Stimulated activated CD4-positive, alpha-beta T cell treated with anti-CD3 and anti-CD28 coated beads, TNF-alpha, amount 100 ng/mL, for 1 hour (primary cell): ENCODE measurements at places on chromosomes 11 and 22.

GRCh38 chr22:36377022-36377631 is 10.6 kb downstream of the MYH9 start:
- no peak for DNase-seq

DNA sequence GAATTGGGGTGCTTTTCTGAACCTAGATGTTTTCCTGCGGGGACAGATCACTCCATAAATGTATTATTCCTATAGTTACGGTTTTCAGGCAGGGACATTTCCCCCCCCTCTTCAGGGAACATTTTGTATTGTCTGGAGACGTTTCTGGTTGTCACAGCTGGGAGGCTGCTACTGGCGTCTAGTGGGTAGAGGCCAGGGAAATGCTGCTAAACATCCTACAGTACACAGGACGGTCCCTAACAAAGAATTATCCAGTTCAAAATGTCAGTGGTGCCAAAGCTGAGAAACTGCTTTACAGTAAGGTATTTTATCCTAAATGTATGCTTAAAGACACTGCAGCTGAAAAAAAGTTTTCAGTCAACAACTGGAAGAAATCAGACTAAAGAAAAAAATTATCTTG is 19.4 kb downstream of the PIWIL4 start:
- DNase-seq: no peak

- DNase-seq: no peak
Observed at GRCh38 chr11:1436468-1437039, 46.8 kb downstream of the BRSK2 start.

GRCh38 chr11:2269601-2270321 is 627 bp downstream of the ASCL2 start:
- DNase-seq: no peak

DNA sequence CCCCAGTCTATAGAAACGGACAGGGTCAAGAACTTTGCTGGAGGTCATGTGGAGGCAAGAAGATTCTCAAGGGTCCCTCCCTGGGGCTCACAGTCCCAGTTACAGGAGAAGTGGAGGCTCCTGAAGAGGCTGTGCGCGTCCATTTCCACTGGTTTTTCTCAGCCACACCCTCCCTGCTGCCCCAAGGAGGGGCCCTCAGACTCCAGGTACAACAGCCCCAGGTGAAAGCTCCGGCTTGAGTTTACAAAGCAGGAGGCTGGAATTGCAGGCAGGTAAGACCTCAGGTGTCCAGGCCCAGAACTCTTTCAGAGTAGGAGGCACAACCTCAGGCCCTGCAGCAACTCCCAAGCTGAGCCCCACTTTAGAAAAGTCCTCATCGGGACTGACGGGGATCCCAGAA is 3.1 kb downstream of the SHANK2 start:
- DNase-seq: no peak

GRCh38 chr11:1209371-1210057 is 13.4 kb upstream of the MUC5B start:
- DNase-seq: no peak

- no peak for DNase-seq
Observed at GRCh38 chr11:130465263-130465662, 16.8 kb downstream of the ADAMTS15 start.

- DNase-seq: no peak
Observed at GRCh38 chr22:37303821-37304274, 21.5 kb downstream of the CYTH4 start.

GRCh38 chr11:12640355-12640754 is 33.9 kb upstream of the TEAD1 start:
- no peak for DNase-seq

DNA sequence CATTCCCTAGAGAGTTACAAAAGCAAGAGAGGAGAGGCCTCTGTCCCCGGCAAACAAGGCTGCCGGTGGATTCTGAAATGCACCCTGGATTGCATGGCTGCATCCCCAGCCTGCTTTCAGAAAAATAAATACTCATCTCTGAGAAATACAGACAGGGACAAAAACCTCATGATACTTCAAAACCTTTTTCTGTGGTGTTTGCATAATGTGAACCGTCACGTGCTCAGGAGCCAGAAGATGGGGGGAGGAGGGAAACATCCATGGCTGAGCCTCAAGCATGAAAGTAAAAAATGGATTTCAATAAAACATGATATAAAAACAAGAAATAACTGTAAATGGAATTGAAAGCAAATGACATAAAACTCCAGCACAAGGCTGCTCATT is 198.5 kb upstream of the NCAM1 start:
- DNase-seq: no peak

- no peak for DNase-seq
Observed at GRCh38 chr11:74474316-74474715, 7.0 kb upstream of the KCNE3 start.

DNA sequence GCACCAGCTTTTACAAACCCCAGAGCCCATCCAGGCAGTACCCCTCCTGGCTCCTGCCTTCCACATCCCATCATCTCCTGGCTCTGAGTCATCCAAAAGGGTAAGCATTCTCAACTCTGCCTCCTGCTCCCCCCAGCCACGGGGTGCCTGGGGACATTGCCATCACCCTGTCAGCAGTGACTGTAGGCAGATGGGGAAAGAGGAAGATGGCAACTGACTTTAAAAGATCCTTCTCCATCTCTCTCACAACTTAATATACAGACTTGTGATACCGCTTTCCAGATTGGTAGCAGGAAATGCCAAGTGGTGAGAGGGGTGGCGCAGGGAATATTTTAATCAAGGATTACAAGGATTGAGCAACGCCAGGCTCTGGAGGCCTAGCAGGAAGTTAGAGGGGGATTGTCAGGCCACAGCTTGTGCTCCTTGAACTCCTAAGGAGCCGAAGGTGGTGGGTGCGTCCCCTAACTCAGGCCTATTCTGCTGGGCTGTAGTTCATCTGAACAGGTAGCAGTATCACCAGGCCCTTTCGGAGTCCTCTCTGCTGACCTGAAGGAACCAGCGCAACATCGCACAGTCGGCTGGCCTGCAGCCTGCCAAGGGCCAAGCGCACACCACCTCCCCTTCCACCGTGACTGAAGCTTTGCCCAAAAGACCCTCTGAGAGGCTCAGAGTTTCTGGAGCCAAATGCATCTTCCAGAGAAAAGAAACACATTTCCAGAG is 83.3 kb downstream of the ZC3H12C start:
- DNase-seq: no peak

GRCh38 chr11:9274499-9275258 is 9.5 kb upstream of the DENND5A start:
- no peak for DNase-seq

GRCh38 chr11:71118671-71119250 is 133.6 kb downstream of the SHANK2 start:
- no peak for DNase-seq

GRCh38 chr11:10500757-10501684 is 40.0 kb downstream of the RNF141 start:
- DNase-seq: no peak

- DNase-seq: no peak
Observed at GRCh38 chr11:13339195-13340153, 61.9 kb downstream of the BMAL1 start.

DNA sequence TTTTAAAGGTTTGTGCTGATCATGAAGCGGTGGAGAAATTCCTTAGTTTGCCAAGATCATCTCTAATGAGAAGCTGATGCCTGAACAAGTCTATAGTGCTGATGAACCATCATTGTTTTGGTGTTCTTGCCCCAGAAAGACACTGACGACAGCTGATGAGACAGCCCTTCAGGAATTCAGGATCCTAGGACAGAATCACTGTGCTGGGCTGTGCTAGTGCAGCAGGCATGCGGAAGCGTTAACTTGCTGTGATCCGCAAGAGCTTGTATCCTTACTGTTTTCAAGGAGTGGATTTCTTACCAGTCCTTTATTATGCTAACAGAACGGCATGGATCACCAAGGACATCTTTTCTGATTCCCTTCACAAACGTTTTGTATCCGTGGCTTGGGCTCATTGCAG is 104.1 kb downstream of the TBC1D22A start:
- no peak for DNase-seq

GRCh38 chr11:67032830-67033551 is 10.1 kb downstream of the SYT12 start:
- no peak for DNase-seq

- no peak for DNase-seq
Observed at GRCh38 chr11:119100246-119100970, 1.2 kb downstream of the DPAGT1 start.

- DNase-seq: no peak
Observed at GRCh38 chr11:44409558-44410236, 99.8 kb upstream of the ALX4 start.

- no peak for DNase-seq
Observed at GRCh38 chr11:124534051-124534450, 9.4 kb downstream of the OR8B12 start.

GRCh38 chr11:126338346-126339055 is 17.0 kb upstream of the ST3GAL4 start:
- no peak for DNase-seq

GRCh38 chr11:88206751-88207150 is 31.5 kb upstream of the RAB38 start:
- no peak for DNase-seq

DNA sequence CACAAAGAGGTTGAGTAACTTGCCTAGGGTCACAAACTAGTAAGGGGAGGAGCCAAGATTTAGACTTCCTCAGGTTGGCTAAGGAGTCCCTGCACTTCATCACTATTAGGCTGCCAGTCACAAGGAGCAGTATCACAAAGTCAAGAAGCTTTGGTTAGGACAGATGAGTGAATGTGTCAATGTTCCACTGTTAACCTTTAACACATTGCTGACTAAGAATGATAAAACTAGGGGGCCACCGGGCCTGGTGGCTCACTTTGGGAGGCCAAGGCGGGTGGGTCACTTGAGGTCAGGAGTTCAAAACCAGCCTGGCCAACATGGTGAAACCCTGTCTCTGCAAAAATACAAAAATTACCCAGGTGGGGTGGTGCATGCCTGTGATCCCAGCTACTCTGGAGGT is 32.0 kb downstream of the TMEM123 start:
- no peak for DNase-seq

DNA sequence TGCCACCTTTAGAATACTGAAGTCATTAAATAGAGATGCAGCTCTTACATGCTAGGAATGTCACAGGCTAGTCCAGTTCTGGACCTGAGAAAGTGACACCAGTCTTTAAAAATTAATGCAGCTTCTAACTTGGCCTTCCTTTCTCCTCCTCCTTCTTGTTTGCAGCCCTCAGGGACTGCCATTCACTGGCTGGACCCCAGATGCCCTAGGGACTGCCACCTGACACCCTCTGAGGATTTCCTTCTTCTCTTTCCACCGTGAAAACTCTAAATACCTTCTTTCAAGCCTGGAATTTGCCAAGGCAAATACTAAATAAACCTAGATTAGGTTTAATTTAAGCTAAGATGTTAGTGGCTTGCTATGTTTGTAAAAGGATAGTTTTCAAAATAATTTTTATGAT is 78.4 kb downstream of the MUC15 start:
- no peak for DNase-seq

GRCh38 chr11:73577496-73577917 is 20.4 kb downstream of the FAM168A start:
- no peak for DNase-seq

GRCh38 chr22:22935056-22935545 is 47.5 kb downstream of the IGLL5 start:
- DNase-seq: no peak

DNA sequence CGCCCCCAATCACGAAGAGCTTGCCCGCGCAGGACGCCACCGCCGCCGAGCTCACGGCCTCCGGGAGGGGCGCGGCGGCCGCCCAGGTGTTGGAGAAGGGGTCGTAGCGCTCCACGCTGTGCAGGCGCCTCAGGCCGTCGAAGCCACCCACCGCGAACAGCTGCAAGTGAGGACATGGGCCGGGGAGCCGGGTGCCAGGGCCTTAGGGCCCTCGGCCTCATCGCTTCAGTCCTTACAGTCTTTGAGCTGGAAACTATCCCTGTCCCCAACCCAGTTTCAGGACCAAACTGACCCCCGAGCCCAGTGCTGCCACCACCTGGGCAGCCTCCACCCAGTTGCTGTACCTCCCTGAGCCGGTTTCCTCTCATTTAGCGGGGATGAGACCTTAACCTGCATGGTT is 7.6 kb downstream of the KLHL35 start:
- DNase-seq: no peak

DNA sequence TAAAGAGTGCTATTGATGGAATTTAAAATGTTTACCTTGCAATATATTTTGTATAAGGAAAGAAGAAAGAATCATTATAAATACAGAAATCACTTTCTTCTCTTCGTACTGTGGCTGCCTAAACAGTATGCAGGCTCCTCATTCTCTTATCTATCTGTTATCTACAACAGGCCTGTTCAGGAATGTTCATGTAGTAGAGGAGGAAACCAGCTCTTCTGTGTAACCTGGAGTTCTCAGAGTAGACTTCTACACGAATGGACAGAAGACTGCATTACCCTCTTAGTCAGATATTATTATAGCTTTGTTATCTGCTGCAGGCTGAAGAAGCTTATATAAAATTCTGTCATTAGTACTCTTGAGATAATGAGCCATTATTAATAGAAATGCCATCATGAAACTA is 1225.9 kb upstream of the CNTN5 start:
- no peak for DNase-seq

DNA sequence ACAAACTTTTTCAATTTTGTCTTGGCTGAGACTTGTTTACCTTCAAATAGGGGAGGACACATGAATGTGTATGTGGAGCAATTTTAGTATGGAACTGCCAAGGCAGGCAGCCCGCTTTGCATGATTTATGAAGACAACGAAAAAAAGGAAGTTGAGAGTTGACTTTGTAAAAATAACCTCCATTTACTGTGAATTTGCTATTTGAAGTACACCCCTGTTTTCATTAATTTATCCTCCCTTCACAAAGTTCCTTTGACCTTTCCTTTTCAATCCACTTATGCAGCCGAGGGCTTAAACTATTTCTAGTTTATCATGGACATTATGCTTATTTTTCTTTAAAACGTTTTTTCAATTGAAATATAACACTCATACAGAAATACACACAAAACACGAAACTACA is 369.6 kb upstream of the CADM1 start:
- no peak for DNase-seq

GRCh38 chr11:57513452-57513795 is 2.1 kb downstream of the SLC43A1 start:
- no peak for DNase-seq

DNA sequence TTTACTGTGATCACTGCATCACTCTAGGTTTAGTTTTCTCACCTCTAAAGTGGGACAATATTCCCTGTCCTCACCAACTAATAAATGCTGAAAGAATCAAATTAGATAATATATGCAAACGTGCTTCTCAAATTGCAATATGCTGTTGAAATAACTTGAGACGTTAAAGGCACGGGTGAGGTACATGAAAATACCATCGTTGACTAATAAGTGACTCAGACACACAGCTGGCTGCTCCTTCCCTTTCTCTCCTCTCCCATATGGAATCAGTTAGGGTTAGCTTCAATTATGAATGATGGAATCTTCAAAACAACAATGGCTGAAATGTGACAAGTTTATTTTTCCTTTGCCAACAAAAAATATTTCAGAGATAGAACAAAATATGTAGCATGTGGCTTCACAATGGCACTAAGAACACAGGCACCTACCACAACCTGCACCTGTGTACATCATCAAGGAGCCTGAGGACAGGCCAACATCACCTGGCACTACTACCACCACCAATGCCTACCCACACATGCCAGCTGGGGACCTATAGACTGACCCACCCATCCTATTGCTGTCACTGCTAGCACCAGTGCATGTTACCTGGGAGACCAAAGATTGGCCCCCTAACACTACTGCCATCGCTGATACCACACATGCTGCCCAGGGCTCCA is 13.7 kb downstream of the GDPD4 start:
- no peak for DNase-seq

GRCh38 chr11:109023036-109023435 is 358.2 kb downstream of the DDX10 start:
- no peak for DNase-seq

- peak; percentile 5 for DNase-seq
Observed at GRCh38 chr22:28855355-28856094, 27.8 kb upstream of the ZNRF3 start.

- DNase-seq: no peak
Observed at GRCh38 chr22:39839204-39839603, 54.4 kb downstream of the ENTHD1 start.
